Esophagus (tissue), 2 donors: ENCODE measurements at places on chromosomes 5 and 9. TPM values are rescaled to one million over a fixed set of nuclear protein-coding genes. Genes with fewer than 3 reads are reported as not detected.

The TNFSF8 gene
- polyA plus RNA-seq = 0.18 TPM

The KIF4B gene
- not detected for polyA plus RNA-seq

The FCN2 gene
- polyA plus RNA-seq = 0.04 TPM

The ADAMTS13 gene
- polyA plus RNA-seq = 4.3 TPM

The IRX2 gene
- 3.0 TPM for polyA plus RNA-seq

The CYLC2 gene
- not detected for polyA plus RNA-seq

The CDC20B gene
- not detected for polyA plus RNA-seq

The PCDHGB6 gene
- 0.60 TPM for polyA plus RNA-seq

The SLC46A2 gene
- polyA plus RNA-seq = 1.6 TPM

The TRIO gene
- 22.8 TPM for polyA plus RNA-seq

The IL9 gene
- polyA plus RNA-seq = not detected

The CARTPT gene
- polyA plus RNA-seq = 0.28 TPM

The PRR7 gene
- polyA plus RNA-seq = 4.9 TPM

The DIRAS2 gene
- polyA plus RNA-seq = not detected

The SLC6A18 gene
- not detected for polyA plus RNA-seq

The MYOT gene
- polyA plus RNA-seq = 0.14 TPM

The KCNV2 gene
- not detected for polyA plus RNA-seq

The PRUNE2 gene
- 8.1 TPM for polyA plus RNA-seq

The ACTBL2 gene
- polyA plus RNA-seq = not detected

The FOXD4L3 gene
- not detected for polyA plus RNA-seq

The COX7C gene
- 843 TPM for polyA plus RNA-seq

The SNCAIP gene
- 0.80 TPM for polyA plus RNA-seq

The AGXT2 gene
- polyA plus RNA-seq = not detected

The KCNN2 gene
- polyA plus RNA-seq = 0.22 TPM

The LCN6 gene
- polyA plus RNA-seq = 9.0 TPM

The WHRN gene
- 7.6 TPM for polyA plus RNA-seq

The C7 gene
- polyA plus RNA-seq = 30.5 TPM

The NMUR2 gene
- 0.06 TPM for polyA plus RNA-seq

The GPR150 gene
- polyA plus RNA-seq = not detected

The FCN1 gene
- polyA plus RNA-seq = 0.41 TPM

The ADAMTS2 gene
- polyA plus RNA-seq = 1.5 TPM

The C9orf43 gene
- 0.33 TPM for polyA plus RNA-seq

The DNM1 gene
- polyA plus RNA-seq = 4.6 TPM

The LCP2 gene
- 2.6 TPM for polyA plus RNA-seq

The MLANA gene
- polyA plus RNA-seq = not detected

The MEF2C gene
- 1.7 TPM for polyA plus RNA-seq

The IFNA13 gene
- polyA plus RNA-seq = not detected

The FOXD4L4 gene
- polyA plus RNA-seq = 0.02 TPM

The IL7R gene
- 2.5 TPM for polyA plus RNA-seq
